ENCODE measurements at places on chromosomes 3 and 15.

GRCh38 chr3:140424726-140425125 lies 253.1 kb upstream of the TRIM42 start:
- DNase-seq = no peak

DNA sequence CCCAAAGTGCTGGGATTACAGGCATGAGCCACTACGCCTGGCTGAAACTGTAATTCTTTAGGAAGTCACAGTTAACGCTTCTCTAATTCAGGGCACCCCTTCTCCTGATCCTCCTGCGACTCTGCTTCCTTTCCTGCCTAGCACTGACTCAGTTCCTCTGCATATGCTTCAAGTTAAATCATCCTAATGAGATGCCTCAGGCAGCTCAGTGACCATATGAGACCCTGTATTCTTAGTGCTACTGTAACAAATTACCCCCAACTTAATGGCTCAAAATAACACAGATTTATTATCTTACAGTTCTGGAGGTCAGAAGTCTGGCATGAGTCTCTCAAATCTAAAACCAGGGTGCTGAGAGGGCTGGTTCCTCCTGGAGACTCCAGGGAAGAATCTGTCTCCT lies 271.8 kb upstream of the LYSMD4 start:
- DNase-seq = no peak

DNA sequence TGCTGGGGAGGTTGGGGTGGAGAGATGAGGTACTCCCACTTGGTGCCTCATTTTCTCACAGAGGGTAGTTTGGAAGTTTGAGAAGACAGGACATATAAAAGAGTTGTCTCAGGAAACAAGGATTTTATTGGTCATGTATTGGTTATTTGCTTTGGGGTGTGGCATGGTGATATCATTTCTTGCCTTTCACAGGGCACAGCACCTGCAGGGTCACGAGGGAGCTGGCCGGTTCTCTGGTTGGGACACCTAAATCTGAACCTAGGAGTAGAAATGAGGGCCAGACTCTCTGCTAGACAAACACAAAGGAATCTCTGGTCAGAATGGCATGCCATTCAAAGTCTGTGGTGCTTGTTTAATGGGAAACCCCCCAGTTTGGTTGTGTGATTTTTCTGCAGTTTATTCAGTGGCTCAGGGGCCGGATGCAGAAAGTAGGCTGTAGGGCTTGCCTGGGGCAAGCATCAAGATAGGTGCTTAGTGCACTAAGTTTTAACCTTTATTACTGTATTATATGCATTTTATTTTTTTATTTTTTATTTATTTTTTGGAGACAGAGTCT lies 237.7 kb upstream of the EIF1B start:
- DNase-seq = no peak

DNA sequence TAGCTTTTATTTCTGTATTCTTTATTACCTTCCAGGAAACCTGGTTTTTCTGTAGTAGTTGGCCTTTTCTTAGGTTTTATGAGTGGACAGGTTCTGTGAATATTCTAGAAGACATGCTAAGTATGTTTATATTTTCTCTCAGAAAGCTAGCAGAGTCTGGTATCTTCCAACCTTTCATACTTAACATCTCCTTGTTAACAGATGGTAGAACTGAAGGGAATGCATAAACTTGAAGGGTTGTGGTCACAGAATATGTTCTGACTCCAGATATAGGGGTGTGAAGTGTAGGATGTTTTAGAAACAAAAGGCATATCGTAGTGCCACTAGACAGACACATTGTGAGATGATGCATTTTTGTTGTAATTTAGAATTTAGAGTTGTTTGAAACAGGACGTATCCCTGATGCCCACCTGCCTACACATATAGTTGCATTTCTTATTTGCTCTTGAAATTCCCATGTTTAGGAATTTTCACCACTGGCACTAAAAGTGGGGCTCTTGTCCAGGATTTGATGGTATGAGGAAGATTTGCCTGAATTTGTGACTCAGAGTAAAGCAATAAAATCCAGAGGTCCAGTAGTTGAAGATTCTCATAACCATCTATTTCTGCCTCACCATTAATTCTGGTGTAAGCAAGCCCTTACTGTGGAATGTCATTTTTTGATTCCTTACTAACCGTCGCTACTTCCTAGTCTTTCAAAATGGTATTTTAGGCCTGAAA lies 274.5 kb downstream of the FEZF2 start:
- DNase-seq = no peak

DNA sequence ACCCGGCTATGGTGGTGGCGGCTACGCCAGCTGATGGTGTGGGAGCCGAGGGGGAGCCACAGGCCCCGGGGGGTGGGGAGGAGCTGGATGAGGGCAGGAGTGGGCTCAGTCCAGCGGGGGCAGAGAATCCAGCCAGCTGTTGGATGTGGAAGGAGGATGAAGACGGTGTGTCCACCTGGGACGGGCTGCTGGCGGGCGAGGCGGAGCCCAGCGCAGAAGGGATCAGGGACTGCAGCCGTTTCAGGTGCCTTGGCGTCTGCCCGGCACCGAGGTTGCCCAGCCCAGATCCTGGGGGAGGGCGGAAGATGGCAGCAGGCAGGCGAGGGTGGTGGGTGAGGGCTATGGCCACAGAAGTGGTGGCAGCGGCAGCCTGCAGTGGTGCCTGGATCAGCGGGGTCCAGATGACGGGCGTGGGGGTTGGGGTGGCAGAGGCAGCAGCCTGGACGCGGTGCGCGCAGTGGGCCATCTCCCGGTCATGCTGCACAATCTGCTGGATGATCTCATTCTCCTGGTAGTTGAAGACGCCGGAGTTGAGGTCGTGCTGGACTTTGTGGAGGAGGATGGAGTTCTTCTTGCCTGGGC lies 45.3 kb downstream of the HCN4 start:
- no peak for DNase-seq

GRCh38 chr3:129555153-129555550 lies 12.2 kb downstream of the H1-8 start:
- DNase-seq = no peak

DNA sequence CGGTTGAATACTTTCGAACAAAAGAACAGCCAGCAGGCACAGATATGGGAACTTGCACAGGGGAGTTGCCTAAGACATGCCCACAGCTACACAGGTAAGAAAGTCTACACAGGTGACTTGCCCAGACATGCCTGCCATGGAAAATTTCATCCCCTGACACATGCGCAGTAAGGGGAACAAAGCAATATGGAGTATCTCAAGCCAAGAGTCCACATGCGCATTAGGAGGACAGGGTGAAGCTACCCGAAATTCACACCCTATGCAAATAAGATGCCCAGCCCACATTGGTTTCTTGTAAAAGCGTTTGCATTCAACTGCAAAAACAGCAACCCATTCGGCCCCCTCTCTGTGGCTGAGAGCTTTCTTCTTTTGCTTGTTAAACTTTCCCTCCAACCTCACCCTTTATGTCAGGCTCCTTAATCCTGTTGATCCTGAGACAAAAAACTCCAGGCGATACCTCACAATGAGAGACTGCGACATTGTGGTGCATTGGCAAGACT lies 49.3 kb upstream of the TRPM1 start:
- DNase-seq = no peak

- no peak for DNase-seq
These were observed 198.0 kb upstream of the NR2E3 start for GRCh38 chr15:71612397-71612722.

GRCh38 chr15:80526556-80527340 lies 122.6 kb downstream of the ARNT2 start:
- no peak for DNase-seq

DNA sequence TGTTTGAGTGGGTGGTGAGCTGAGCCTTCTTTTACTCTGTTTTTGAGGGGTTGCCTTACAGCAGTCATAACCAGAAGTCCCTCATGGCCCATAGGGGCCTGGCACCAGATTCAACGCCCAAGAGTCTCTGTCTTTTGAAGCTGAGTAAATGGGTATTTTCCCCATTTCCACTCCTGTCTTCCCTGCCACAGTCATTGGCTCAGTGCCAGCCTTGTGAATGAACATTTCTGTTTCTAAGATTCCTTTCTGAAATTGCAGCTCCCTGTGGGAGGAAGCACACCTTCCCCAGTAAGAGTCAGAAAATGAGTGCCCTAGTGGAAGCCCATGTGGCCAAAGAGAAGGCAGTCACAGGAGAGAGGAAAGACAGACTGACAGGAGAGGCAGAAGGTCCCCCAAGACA lies 43.7 kb upstream of the POLR2M start:
- no peak for DNase-seq

DNA sequence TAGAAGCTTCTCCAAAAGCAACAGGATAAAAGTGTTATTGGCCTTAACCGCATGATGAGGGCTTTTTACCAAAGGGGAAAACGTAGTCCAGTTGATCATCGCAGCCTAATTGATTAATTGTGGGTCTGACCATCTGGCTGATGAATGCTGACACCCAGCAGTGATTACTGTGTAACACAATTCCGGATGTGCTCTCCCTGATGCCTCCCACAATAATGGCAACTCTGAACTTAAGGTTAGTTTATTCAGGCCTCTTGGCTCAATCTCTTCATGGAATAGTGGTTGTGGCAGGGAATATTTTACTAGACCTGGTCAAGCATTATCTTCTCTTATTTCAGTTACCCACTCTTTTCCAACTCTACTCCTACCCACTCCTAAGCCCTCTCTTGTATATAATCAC lies 332.9 kb downstream of the TIGIT start:
- DNase-seq = no peak

DNA sequence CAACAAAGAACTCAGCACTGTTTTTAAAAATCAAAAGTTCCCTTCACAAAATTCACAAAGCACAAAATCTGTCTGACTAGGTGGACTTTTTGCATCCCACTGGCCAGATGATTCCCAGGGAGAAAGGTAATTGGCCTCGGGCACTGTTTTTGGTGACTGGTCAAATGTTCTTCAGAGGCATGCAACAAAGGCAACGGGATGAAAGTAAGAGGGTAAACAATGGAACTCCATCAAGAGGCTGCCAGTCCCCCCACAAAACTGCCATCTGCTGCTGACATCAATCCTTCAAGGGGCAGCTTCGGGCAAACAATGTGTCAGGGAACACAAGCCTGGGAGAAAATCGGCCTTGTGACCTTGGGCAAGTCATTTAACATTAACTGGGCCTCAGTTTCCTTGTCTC lies 3.3 kb downstream of the SRGAP3 start:
- DNase-seq = no peak

DNA sequence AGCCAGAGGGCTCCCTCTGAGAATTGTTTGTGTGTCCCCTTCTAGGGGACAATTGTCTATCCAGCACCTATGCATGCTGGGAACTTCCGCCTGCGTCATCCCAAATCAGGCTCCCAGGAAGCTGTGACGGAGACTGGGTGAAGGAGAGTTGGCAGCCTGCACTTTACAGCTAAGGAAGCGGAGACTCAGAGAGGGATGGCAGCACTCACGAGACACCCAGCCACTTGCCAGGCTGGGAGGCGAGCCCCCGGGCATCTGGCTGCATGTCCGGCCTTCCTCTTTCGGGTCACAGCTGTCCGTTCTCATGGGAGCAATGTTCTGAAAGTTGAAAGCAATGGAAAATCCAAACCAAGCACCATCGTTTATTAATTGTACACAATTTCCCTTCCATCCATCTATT lies 45.5 kb upstream of the SLC6A11 start:
- no peak for DNase-seq

DNA sequence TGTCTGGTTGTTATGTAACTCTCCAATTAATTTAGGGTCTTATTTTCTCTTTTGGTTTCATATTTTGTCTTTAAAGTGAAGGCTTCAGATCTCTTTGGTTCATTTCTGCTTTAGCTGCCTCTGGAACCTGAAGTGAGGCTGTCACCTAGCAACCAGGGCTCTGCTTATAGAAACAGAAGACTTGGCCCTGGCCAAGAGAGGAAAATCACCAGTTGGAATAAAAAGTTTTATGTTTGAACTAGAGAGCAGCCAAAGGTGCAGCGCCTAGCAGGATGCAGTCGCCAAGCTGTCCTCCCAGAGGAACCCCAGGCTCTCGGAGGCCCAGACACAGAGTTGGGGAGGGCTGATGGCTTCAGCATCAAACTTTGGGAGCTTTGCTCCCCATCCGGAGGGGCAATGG lies 41.1 kb downstream of the LYZL4 start:
- DNase-seq = no peak

DNA sequence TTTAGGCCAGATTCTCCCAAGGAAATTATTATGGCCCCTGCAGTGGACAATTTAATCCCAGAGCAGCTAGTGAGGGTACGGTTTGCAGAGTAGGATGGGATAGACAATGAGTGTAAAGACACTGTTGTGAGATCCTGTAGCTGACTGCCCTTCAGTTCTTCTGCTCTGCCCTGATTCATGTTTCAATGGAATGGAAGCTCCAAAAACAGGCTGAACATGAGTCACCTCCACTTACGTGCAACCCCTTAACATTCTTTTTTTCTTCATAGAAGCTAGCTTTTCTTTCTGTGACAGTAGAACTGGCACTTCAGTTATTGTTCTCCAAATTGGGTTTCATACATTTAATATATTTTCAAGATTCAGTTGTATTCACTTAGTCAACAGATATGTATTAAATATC lies 32.1 kb downstream of the CLDN18 start:
- no peak for DNase-seq

DNA sequence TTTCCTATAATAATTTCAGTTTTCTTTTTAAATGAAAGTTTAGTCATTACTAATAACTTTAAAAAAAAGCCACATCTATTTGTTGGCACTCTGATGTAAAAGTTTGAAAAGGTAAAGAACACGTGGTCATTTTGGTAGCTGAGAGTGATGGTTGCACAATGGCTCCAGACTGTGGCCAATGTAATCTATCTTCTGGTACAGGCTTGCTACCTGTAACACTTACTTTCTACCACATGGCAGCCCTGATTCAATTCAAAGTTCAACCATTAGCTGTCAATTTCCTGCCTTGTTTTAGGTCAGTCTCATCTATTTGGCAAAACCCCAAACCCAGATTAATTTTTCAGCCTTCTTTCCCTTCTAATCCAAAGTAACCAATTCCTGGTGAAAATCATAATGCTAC lies 126.1 kb downstream of the TUSC7 start:
- no peak for DNase-seq

DNA sequence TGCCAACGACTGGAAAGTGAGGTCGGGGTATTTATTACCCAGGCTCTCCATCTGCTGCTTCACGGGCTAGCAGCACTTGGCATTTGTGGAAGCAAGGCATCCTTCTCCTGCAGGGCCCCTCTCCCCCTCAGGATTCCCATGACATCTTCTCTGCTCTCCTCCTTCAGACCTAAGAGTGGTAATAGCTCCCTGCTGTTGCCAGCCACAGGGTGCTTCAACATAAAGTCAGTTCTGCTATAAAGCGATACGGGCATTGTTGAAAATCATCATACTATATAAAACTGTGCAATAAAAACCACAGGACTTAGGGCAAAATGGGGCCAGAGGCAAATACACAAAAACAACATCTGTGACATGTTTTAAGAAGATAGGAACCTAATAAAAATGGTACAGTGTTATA lies 391.8 kb upstream of the ADAMTS9 start:
- DNase-seq = no peak

- no peak for DNase-seq
These were observed 557 bp downstream of the ELL3 start for GRCh38 chr15:43776101-43776717.

DNA sequence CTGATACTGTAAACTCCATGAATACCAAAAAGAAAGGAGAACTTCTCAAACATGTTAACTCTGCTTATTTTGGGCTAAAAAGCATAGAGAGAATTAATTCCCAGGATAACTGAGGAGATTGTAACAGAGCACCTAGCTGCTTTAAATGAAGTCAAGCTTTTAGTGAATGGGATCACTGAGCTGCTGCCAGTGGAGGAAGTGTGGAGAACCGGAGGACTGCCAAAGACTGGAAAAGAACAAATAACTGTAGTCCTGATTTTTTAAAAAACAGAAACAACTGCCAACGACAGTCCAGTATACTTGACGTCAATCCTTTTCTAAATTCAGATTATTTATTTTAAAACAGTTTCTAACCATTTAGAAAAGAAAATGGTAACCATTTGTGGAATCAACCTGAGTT lies 3.3 kb downstream of the C3orf70 start:
- no peak for DNase-seq

GRCh38 chr3:69425249-69425648 lies 39.4 kb upstream of the FRMD4B start:
- DNase-seq = no peak

Measured in activated naive CD4-positive, alpha-beta T cell (primary cell).